SJCRH30 (cell line): ENCODE measurements at places on chromosomes 5 and 9. TPM values are rescaled to one million over a fixed set of nuclear protein-coding genes. Genes with fewer than 3 reads are reported as not detected.

DNA sequence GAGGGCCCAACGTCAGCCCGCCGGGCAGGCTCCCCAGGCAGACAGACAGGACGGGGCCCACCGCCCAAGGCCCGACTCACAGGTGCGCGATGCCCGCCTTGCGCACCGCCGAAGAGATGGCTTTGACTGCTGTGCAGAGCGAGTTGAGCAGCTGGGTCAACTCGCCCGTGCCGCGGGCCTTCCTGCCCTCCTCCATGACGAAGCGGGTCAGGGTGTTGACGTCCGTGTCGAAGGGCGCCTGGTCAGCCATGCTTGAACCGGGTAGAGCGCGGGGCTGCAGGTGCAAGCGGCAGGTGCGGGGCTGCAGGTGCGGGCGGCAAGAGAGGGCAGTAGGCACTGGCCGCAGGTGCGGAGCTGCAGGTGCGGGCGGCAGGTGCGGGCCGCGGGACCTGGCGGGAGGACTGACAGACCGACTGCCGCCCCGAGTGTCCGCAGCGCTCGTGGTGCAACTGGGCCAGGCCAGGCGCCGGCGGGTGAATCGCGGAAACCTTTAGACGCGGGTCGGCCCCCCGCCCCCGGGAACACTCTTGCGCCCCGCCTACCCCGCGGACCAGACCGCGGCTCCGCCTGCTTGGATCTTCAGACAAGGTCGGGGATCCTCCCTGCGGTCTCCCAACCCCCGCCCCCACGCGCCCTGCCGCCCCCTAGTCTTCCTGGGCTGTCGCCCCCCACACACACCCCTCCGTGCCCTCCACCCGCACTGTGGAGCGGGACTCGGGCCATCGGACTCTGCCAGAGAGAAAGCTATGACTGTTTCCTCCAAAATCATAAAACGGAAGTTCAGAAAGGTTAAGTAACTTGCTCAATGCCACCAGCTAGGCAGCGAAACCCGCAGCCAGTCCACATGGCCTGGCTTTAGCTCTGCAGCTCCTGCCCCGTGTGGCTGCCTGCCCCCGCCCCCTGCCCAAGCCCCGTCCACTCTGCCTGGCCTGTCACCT, at the start of gene FBP1:
Gene FBP1 (minus strand): TSS at position 458 of the 938 bp plus-strand sequence. CDS start 208 bp downstream, at position 250.
- no peak within 1 kb of the TSS for H3K4me3 ChIP-seq
- no peaks in the 10 kb centered on the region for H3K27me3 ChIP-seq
- H3K27ac ChIP-seq, result no peak within 1 kb of the TSS

The FOXD4L3 gene
- 0.71 and 0.86 TPM in 2 replicates for total RNA-seq

The PTGES2 gene
- total RNA-seq, result 53.8 and 56.7 TPM in 2 replicates

DNA sequence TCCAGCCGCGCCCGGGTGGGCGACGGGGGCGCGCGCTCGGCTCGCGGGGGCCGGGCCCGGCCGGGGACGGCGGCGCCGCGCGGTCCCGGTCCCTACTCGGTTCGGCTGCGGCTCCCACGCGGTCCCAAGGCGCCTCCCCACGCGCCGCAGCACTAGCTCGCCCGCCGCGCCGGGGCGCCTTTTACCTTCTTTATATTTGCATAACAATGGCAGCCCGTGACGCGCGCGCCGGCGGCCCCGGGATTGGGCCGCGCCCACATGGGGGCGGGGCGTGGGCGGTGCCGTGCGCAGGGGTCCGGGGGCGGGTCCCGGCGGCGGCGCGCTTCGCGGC, at the start of gene NRARP:
Gene NRARP (minus strand): TSS at position 154 of the 331 bp plus-strand sequence. CDS start 343 bp downstream, outside the sequence.
- H3K36me3 ChIP-seq, result no peaks in the 10 kb centered on the region
- DNase-seq, result no peak
- peak within 1 kb of the TSS; percentile 52 for H3K4me3 ChIP-seq
- H3K27ac ChIP-seq, result peak within 1 kb of the TSS; percentile 80
- H3K27me3 ChIP-seq, result peaks cover 24% of the 10 kb centered on the region

DNA sequence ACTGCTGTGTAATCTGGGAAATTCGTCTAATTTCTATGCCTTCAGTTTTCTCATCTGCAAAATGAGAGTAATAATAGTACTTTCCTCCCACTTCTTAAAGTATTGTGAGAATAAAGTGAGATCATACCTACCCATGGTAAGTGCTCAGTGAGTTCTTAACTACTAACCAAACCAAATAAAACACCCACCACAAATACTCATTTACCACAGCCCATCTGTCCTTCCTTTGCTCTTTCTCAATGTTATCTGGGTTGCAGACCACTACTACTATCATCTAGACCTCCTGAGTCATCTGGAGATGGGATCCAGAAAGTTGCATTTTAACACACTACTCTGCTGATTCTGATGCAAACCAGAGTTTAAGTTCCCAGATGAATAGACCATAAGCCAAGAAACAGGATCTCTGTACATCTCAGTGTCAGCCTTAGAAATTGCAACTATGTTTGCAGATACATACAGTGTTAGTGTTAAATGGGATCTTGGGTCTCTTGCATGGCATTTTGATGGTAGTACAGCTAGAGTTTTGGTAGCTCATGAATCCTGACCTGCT, 105.4 kb upstream of the ATP10B start:
- H3K27me3 ChIP-seq, result no peaks in the 10 kb centered on the region
- H3K4me1 ChIP-seq, result no peaks in the 10 kb centered on the region
- H3K36me3 ChIP-seq, result no peaks in the 10 kb centered on the region
- no peak for DNase-seq
